ENCODE measurements at places on chromosomes 3 and 15. TPM values are rescaled to one million over a fixed set of nuclear protein-coding genes. Genes with fewer than 3 reads are reported as not detected.

DNA sequence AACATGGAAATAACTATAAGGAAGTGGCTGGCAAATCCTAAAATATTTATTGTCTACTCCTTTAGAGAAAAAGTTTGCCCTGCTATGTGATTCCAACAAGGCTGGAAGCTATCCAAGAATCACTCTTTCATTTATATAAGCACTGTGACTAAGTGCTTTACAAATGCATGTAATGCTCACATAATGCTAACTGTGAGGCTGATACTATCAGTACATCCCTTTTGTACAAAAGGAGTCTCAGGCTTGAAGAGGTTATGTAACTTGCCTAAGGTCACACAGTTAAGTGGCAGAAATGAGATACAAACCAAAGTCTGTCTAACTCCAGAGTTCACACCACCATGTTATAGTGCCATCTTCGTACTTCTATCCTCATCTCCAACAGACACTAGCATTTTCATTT lies 17.0 kb downstream of the TOPBP1 start:
- DNase-seq, result no peak
- no peaks in the 10 kb centered on the region for H3K27me3 ChIP-seq
- no peaks in the 10 kb centered on the region for H3K36me3 ChIP-seq
- H3K4me3 ChIP-seq, result no peak overlapping the region

GRCh38 chr3:120780977-120781376 lies 38.4 kb downstream of the GTF2E1 start:
- no peaks in the 10 kb centered on the region for H3K36me3 ChIP-seq
- H3K4me3 ChIP-seq, result no peak overlapping the region
- H3K4me1 ChIP-seq, result peaks cover 3% of the 10 kb centered on the region
- DNase-seq, result no peak
- H3K27ac ChIP-seq, result no peak overlapping the region
- no peaks in the 10 kb centered on the region for H3K27me3 ChIP-seq

GRCh38 chr15:40338921-40339620 lies 1.7 kb downstream of the CCDC9B start:
- no peaks in the 10 kb centered on the region for H3K27me3 ChIP-seq
- peaks cover 71% of the 10 kb centered on the region for H3K4me1 ChIP-seq
- H3K4me3 ChIP-seq, result no peak overlapping the region

GRCh38 chr3:140770977-140771667 lies 93.3 kb downstream of the TRIM42 start:
- H3K36me3 ChIP-seq, result no peaks in the 10 kb centered on the region
- DNase-seq, result no peak
- H3K4me1 ChIP-seq, result no peaks in the 10 kb centered on the region

GRCh38 chr3:138066383-138066782 lies 49.0 kb downstream of the DZIP1L start:
- H3K36me3 ChIP-seq, result no peaks in the 10 kb centered on the region
- H3K27me3 ChIP-seq, result no peaks in the 10 kb centered on the region
- H3K4me3 ChIP-seq, result no peak overlapping the region
- H3K27ac ChIP-seq, result no peak overlapping the region

DNA sequence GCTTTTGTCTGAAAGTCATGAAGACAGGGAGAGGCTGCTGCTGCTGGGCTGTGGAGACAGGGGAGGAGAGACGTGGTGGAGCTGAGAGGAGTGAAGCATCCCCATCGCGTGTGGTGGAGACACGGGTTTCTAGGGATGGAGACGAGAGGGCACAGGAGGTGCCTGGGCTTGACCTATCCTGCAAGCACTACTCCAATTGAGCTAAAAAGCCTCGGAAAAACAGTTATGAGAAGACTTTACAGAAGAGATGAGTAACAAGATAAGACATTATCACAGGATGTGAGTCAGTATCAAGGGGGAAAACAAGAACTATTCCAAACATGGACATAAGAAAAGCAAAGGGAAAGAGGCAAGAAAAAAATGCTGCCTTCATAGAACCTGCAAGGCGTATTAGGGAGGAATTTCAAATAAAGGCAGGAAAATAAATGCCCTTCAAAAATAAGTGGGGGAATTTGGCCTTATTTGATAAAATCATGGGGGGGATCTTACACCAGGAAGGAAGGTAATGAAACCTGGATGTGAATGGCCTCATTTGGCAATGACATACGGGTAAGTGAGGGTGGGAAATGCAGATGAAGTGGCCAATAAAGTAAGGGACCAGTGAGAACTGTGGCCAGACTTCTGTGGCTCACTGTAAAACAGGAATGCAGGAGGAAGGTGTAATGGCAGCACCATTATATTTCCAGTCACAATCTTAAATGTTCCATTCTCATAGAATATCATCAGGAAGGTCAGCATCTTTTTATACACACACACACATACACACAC lies 97.9 kb downstream of the PLD1 start:
- H3K36me3 ChIP-seq, result peaks cover 10% of the 10 kb centered on the region
- no peak overlapping the region for H3K27ac ChIP-seq
- DNase-seq, result no peak
- no peaks in the 10 kb centered on the region for H3K27me3 ChIP-seq

DNA sequence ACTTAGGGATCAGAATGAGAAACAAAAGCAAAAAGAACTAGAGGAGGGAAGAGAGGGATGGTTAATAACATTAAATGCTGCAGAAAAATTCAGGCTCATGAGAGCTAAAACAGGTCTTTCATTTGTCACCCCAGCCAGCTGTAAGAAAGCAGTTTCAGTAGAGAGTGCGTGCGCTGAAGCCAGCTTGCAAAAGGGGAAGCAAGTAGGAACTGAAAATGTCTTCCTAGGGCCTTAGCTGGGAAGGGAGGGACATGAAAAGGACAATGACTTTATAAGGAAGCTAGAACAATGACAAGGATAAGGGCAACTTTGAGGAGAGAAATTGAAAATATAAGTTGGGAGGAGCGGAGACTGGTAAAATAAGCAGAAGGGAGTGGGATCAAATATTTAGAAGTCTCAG lies 3.1 kb downstream of the CIAO2A start:
- H3K4me3 ChIP-seq, result no peak overlapping the region
- H3K36me3 ChIP-seq, result no peaks in the 10 kb centered on the region
- no peaks in the 10 kb centered on the region for H3K27me3 ChIP-seq
- peak overlapping the region; percentile 54 for H3K27ac ChIP-seq
- peaks cover 47% of the 10 kb centered on the region for H3K4me1 ChIP-seq
- DNase-seq, result no peak

GRCh38 chr3:172844428-172844827 lies 93.9 kb downstream of the ECT2 start:
- no peaks in the 10 kb centered on the region for H3K27me3 ChIP-seq
- H3K36me3 ChIP-seq, result no peaks in the 10 kb centered on the region
- H3K4me3 ChIP-seq, result no peak overlapping the region
- no peak overlapping the region for H3K27ac ChIP-seq
- no peak for DNase-seq

GRCh38 chr3:31322460-31322859 lies 210.3 kb upstream of the STT3B start:
- no peak for DNase-seq
- H3K27me3 ChIP-seq, result no peaks in the 10 kb centered on the region
- H3K36me3 ChIP-seq, result no peaks in the 10 kb centered on the region
- H3K4me3 ChIP-seq, result no peak overlapping the region
- H3K4me1 ChIP-seq, result no peaks in the 10 kb centered on the region

- no peaks in the 10 kb centered on the region for H3K27me3 ChIP-seq
- no peaks in the 10 kb centered on the region for H3K36me3 ChIP-seq
- H3K4me1 ChIP-seq, result peaks cover 9% of the 10 kb centered on the region
- H3K27ac ChIP-seq, result no peak overlapping the region
Measured at GRCh38 chr3:108133858-108134554, 43.2 kb upstream of the CD47 start.

DNA sequence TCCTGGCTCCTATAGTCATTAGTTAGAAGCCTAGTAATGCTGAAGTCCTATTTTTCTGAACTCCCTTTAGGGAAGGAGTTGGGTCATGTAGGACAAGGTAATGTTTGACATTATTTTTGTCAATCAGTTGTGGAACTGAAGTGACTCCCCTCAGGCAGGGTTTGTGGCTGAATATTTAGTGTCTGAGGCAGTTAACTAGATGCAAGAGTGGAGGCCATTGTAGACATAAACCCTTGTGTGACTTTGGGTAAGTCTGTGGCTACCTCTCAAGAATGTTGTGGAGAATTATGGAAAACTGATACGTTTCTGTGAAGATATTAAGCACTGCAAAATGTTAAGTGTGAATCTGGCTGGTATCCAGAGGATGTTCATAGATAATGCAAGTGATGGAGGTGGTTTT lies 125.2 kb upstream of the PHLDB2 start:
- H3K36me3 ChIP-seq, result no peaks in the 10 kb centered on the region
- no peak for DNase-seq
- H3K4me3 ChIP-seq, result no peak overlapping the region
- H3K27ac ChIP-seq, result peak overlapping the region; percentile 92
- peaks cover 59% of the 10 kb centered on the region for H3K4me1 ChIP-seq
- H3K27me3 ChIP-seq, result no peaks in the 10 kb centered on the region

DNA sequence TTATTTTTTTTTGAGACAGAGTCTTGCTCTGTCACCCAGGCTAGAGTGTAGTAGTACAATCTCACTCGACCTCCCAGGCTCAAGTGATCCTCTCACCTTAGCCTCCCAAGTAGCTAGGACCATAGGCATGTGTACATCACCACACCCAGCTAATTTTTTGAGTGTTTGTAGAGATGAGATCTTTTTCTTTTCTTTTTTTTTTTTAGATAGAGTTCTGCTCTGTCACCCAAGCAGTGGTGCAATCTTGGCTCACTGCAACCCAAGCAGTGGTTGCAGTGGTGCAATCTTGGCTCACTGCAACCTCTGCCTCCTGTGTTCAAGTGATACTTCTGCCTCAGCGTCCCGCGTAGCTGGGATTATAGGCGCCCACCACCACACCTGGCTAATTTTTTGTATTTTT lies 5.2 kb downstream of the CEP97 start:
- no peak overlapping the region for H3K4me3 ChIP-seq
- peaks cover 9% of the 10 kb centered on the region for H3K36me3 ChIP-seq
- peaks cover 7% of the 10 kb centered on the region for H3K4me1 ChIP-seq

- no peak overlapping the region for H3K27ac ChIP-seq
- DNase-seq, result no peak
- H3K36me3 ChIP-seq, result no peaks in the 10 kb centered on the region
- H3K4me1 ChIP-seq, result no peaks in the 10 kb centered on the region
- no peak overlapping the region for H3K4me3 ChIP-seq
- no peaks in the 10 kb centered on the region for H3K27me3 ChIP-seq
Measured at GRCh38 chr3:55442861-55443260, 44.2 kb downstream of the WNT5A start.

Gene ADGRG7
- total RNA-seq, result not detected

Gene EIF2A
- total RNA-seq, result 126 TPM

Measured in body of pancreas (tissue), 4 donors.